Hair follicular keratinocyte (primary cell): ENCODE measurements at places on chromosomes 7 and 10. TPM values are rescaled to one million over a fixed set of nuclear protein-coding genes. Genes with fewer than 3 reads are reported as not detected.

Gene GPR158
- not detected in 2 replicates for total RNA-seq

Gene CALML5
- total RNA-seq, result not detected in 2 replicates

Gene AKR1D1
- total RNA-seq, result not detected in 2 replicates

Gene NKX2-3
- not detected in 2 replicates for total RNA-seq

Gene HMX3
- total RNA-seq, result not detected in 2 replicates

Gene H2BK1
- total RNA-seq, result not detected in 2 replicates

Gene CRYGN
- total RNA-seq, result not detected in 2 replicates
